ENCODE measurements at places on chromosomes 1 and 21.

DNA sequence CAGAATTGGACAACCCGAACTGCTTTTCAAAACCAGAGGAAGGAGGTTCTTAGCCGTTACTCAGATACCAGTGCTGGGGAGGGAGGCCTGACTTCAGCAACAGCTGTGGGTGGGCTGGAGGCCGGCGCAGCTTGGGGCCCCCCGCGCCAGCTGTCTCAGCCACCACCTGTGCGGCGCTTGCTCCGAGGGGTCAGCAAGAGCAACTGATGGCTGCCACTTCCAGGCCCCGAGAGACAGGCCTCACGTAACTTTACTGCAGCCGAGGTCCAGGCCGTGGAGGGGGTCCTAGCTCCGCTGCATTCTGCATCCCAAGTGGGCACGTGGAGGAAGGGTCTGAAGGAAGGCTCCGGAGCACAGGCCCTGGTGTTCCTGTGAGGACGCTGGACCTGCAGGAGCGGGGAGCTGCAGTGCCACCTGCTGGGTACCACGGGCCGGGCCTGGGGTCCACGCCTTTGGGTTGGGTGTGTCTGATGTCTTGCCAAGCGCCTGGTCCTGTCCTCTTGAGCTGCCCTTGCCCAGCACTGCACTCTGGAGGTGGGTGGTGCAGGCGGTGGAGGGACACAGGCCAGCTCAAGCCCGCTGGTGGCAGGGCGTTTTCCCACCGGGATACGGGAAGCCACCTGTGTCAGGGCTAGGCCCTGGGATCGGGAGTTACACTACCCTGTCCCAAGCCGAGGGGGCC is 9.8 kb downstream of the THAP3 start:
- no peak for DNase-seq

GRCh38 chr1:236284291-236284721 is 2.5 kb upstream of the ERO1B start:
- DNase-seq = no peak

GRCh38 chr1:41282679-41283317 is 40.7 kb upstream of the SCMH1 start:
- DNase-seq = no peak

DNA sequence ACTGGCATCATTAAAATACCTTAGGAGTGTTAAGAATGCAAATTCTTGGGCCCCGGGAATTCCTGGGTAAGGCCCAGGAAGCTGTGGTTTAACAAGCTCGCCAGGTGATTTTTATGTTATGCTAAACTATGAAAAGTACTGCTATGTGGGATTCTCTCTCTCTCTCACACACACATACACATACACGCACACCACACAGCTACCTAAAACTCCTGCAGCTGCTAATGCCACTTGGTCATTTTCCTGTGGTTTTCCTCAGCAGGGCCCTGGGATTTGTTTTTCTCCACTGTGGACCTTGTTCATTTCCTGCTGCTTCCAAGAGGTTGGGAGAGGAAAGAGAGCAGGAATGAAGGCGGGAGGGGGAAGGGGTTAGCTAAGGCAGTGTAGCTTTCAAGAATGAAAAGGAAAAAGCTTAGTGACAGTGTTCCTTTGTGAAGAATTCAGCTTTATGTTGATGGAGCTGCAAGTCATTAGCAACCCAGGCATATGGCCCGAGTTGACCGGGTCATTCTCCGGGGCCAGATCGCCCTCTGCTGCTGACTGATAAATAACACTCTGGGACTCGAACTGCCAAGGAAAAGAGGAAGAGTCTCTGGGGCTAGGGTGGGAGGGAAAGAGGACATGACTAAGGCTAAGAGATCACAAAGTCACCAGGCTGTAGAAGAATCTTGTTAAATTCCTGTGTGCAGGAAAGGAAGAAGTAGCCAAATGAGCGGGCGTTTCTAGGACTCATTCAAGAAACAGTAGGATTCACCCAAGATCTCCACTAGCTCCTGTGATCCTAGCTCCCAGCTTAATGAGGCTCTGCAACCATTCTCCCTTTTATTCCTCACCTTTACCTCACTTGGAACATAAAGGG is 30.5 kb upstream of the LRIG2 start:
- DNase-seq = peak; percentile 87

- DNase-seq = no peak
Observed at GRCh38 chr1:205616563-205617293, 15.1 kb downstream of the ELK4 start.

DNA sequence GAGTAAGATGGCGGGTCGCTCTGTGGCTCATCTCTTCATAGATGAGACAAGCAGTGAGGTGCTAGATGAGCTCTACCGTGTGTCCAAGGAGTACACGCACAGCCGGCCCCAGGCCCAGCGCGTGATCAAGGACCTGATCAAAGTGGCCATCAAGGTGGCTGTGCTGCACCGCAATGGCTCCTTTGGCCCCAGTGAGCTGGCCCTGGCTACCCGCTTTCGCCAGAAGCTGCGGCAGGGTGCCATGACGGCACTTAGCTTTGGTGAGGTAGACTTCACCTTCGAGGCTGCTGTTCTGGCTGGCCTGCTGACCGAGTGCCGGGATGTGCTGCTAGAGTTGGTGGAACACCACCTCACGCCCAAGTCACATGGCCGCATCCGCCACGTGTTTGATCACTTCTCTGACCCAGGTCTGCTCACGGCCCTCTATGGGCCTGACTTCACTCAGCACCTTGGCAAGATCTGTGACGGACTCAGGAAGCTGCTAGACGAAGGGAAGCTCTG is 2.4 kb downstream of the TNFAIP8L2 start:
- no peak for DNase-seq

- no peak for DNase-seq
Observed at GRCh38 chr21:45847870-45848269, 133.7 kb upstream of the COL6A1 start.

DNA sequence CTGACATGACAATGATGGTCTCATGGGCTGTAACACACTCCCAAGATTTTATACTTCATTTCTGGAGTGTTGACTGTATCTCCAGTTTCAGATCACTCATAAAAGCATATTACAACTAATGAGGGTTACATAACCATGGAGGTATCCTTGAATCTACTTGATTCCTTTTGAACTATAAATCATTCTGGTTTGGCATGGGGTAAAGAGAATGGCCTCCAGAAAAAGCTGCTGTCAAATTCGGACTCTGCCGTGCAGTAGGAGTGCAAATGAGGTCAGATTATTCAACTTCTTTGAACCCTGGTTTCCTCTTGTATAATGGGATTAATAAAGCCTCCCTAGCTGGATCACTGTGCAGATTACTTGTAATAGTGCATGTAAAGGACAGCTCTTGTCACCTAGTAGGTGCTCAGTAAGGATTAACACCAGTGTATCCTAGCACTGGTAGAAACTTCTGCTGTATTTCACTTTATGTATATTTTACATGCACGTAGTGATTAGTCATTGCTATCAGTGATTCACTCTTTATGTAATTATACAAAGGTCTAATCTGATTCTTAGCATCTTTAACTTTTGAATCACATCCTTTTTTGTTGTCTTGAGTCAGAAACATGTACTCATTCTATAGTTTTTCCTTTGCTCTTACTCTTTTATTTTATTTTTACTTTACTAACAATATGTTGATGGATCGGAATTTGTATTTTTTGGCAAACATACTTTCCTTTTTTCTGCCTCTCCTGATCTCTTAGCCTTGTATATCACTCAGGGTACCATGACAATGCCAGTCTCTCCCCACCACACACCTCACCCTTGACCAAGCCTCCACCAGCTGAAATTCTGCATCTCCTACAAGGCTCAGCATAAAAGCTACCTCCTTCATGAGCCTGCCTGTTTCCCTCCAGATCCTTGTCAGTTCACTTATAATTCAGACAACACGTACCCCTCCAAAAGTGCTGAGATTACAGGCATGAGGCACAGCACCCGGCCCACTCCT is 3.2 kb downstream of the LRRC8C start:
- peak; percentile 78 for DNase-seq

GRCh38 chr1:181100934-181101333 is 12.4 kb downstream of the IER5 start:
- no peak for DNase-seq

GRCh38 chr1:190373705-190374336 is 103.8 kb downstream of the BRINP3 start:
- DNase-seq = no peak

- DNase-seq = no peak
Observed at GRCh38 chr1:35573198-35574124, at the start of gene TFAP2E. Gene TFAP2E, plus strand, starts transcription at chr1:35573314. Its CDS starts 264 bp downstream, at chr1:35573578.

DNA sequence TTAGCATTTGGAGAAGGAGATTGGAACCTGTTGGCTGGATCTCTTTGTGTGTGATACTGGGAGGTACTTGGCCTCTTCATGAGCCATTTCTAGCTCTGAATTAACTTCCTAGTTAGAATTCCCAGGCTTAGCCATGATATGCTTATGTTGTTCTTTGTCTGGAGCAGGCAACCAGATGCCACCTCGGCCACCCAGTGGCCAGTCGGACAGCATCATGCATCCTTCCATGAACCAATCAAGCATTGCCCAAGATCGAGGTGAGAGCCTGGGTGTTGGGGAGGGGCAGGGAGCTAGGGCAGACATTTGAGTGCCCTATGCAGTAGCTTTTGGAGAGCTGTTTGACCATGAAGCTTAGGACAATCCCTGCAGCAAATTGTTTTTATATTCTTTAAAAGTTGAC is 26.5 kb upstream of the PIGV start:
- no peak for DNase-seq

DNA sequence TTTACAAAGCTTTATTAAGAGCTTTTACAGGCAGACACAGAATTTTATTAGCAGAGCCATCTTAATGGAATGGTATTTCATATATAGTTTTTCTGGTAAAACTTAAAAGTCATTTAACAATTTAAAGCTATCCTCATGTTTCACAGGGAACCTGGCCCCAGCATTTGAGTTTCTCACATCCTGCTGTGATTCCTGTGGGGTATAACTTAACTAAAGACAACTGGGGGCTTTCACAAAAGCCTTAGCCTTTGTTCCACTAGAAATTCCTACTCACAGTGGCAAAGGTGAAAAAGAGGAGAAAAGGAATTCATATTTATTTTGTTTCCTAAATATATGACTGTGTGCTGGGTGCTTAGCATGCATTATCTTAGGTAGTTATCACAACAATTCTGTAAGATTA is 233.9 kb downstream of the DENND1B start:
- no peak for DNase-seq

DNA sequence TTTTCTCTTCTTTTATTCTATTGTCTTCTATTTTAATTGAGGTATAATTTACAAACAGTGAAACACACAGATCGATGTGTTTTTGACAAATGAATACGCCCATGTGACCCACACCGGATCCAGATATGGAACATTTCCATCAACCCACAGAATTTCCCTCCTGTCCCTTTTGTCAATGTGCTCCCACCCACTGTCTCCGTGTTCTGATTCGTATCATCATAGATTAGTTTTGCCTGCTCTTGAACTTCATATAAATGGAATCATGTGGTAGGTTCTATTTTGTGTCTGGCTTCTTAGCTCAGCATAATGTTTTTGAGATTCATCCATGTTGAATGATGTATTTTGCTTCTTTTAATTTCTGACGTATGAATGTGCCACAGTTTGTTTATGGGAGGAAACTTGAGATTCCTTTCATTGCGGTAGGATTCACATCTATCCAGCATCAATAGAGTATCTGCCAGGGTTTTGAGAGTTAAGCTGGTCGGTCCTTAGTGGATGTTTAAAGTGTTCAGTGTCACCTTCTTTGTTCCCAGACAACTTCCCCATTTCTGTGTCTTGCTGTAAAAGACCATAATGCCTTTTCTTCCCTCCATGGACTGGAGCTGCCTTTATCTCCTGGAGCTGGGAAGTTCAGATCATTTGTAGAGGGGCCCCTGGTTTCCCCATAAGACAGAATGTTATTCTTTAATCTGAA is 14.7 kb downstream of the NAV1 start:
- DNase-seq = no peak

DNA sequence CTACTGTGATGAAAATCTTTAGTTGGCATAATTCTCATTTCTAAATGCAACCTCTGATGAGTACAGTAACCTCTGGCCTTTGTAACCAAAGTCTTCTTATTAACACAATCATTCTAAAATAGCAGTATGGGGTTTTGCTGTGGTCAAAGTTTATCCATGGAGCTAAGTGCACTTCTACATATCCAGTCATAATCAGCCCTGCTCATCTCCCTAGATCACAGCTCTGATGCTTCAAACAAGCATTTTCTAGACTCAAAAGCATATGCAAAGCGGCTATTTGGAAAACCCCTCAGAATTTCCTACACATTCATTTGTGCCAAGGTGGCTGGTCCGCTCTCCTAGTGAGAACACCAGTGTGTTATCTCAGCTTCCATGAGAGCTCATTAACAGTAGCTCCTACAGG is 418.6 kb downstream of the MRPL39 start:
- no peak for DNase-seq

GRCh38 chr1:227937031-227937837 is 10.5 kb downstream of the WNT9A start:
- no peak for DNase-seq

- no peak for DNase-seq
Observed at GRCh38 chr1:41767534-41768525, 150.9 kb downstream of the HIVEP3 start.

DNA sequence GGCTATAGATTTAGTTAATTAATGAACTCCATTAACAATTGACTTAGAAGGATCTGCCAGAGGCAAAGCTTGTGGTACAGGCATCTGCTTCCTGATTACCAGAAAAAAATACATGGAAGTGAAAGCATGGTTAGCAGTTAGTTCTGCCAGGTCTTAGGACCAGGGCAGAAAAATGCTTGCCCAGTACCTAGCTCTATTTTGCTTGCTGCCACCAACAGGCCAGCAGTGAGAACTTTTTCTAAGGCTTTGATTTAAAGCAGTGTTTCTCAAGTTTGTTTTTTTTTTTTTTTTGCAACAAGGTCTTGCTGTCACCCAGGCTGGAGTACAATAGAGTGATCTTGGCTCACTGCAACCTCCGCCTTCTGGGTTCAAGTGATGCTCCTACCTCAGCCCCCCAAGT is 16.4 kb upstream of the MTF1 start:
- peak; percentile 49 for DNase-seq

GRCh38 chr1:31587720-31588423 is 11.6 kb downstream of the TINAGL1 start:
- peak; percentile 33 for DNase-seq

DNA sequence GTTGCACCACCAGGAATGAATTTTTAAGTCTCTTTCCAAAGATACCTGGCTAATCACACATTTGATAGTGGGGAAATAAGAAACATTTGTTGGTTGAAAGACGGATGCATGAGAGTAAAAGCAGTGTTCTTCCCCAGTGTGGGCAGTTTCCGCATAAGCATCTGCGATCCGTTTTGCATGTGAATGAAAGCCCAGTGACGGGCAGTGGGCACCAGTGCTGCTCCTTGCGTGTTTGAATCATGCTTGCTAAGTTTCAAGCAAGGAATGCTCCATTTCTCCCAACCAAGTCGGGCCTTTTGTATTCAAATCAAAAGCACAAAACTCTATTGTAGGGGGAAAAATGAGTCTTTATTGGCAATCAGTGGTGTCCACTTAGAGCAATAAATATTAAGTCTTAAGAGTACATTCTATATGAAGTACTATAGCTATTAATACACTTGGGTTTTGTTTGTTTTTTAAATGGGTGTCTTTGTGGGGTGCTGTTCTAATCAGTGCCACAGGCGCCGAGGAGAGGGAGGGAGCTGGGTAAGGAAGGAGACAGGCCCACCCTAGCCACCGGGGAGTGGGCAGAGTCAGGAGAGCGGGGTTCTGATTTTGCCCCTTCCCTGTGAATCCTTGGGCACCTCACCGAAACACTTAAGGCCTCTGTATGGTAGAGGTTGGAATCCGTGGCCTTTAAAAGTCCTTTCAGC is 750 bp upstream of the PTGFRN start:
- DNase-seq = no peak
